ENCODE measurements at places on chromosomes 11 and 22.

GRCh38 chr11:587978-588380, 11.7 kb downstream of the PHRF1 start:
- DNase-seq = no peak

- DNase-seq = no peak
These were observed 6.1 kb downstream of the TMEM132A start for GRCh38 chr11:60930394-60930793.

DNA sequence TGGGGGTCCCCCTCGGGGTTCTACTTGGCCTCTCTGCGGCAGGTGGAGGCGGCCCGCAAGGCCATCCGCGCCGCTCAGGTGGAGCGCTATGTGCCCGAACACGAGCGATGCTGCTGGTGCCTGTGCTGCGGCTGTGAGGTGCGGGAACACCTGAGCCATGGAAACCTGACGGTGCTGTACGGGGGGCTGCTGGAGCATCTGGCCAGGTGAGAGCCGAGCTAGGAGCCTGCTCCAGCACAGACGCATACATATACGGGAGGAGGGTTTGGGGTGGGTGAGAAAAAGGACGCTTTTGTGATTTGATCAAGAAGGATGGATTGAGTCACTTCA, 415 bp downstream of the CENATAC start:
- DNase-seq = no peak

GRCh38 chr22:44898236-44898635, 111.6 kb downstream of the PHF21B start:
- DNase-seq = no peak

- DNase-seq = no peak
These were observed 28.2 kb upstream of the CCDC81 start for GRCh38 chr11:86346513-86346912.

GRCh38 chr11:57224537-57224936, 12.5 kb downstream of the APLNR start:
- no peak for DNase-seq

GRCh38 chr11:115504276-115505158, at the start of gene CADM1:
CADM1 (minus strand) TSS chr11:115504415.
- DNase-seq = peak; percentile 36

DNA sequence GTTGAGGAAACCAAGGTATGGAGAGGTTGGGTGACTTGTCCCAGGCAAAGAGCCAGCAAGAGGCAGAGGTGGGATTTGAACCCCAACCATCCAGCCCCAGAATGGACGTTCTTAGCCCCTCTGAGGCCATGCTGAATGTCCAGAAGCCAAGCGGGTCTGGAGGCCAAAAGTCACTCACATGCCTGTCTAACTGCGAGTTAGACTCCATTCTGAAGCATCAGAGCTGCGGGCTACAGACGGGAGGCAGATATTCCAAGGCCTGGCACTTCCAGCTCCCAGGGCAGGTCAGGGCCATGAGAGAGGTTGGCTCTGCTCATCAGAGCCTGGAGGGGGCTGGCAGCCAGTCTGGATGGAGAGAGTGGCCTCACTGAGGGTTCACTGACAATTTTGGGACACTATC, 616.5 kb downstream of the BRD1 start:
- DNase-seq = no peak

DNA sequence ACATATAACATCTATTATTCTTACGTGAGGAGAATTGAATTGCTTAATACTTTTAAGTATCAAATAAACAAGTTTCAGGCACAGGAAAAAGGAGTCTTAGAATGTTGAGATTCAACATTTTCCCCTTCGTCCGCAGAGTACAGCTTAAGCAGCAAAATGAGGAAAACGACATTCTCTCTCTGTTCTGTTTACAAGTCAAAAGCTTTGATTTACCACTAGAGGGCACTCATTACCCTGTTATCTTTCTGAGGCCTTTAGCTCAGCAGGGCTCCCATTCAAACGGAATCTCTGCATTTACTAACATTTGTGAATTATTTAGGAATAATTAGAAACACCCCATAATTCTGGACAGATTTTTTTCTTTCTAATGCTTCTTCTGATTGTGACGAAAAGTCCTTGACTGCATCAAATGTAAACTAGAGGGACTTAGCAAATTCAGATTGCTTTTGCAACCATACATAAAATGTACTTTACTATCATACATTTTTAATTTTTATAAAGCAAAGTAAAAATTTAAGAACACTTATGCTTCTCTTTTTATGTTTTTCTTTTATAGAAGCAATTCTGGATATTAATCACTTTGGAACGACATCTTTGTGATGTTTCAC, 75.0 kb downstream of the JRKL start:
- no peak for DNase-seq

DNA sequence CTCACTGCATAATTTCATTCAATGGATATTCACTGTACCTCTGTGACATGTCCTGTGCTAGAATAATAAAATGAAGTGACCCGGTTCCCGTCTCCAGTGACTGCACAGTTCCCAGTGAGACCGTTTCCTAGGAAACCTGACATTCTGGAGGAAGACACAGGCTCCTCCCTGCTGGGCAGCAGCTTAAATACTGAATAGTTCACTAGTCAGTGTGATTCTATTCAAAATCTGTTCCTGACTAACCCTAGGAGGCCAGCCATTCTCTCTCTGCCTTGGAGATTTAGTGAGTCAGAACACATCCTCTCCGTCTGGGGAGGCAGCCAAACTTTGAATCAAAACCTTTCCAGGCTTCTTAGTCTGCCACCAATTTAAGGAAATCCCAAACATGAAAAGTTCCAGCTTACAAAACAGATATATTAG, 11.3 kb downstream of the TRIM66 start:
- no peak for DNase-seq

GRCh38 chr22:44780876-44781449, 28.6 kb downstream of the ARHGAP8 start:
- no peak for DNase-seq

- DNase-seq = no peak
These were observed 80.1 kb upstream of the CD44 start for GRCh38 chr11:35058669-35059434.

- DNase-seq = no peak
These were observed 200.2 kb downstream of the BRD1 start for GRCh38 chr22:49627217-49628181.

DNA sequence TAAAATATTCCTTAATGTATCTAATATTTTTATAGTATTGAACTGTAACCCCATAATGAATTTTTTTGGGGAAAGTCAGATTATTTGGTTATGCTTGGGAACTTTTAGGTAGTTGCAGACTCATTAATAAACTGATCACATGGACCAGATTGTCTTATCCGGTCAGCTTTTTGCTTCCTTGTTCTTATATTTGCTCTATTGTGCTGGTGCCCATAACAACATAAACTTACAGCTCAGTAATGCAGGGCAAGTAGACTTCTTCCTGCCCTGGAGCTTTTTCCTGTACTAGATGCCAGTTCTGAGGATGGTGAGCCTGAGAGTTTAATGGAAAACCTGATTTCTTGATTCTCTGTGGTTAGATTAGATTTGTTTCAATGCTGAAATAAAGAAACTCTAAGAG, 53.2 kb downstream of the MTMR3 start:
- no peak for DNase-seq

- no peak for DNase-seq
These were observed 176.4 kb downstream of the FAM181B start for GRCh38 chr11:82557274-82557673.

DNA sequence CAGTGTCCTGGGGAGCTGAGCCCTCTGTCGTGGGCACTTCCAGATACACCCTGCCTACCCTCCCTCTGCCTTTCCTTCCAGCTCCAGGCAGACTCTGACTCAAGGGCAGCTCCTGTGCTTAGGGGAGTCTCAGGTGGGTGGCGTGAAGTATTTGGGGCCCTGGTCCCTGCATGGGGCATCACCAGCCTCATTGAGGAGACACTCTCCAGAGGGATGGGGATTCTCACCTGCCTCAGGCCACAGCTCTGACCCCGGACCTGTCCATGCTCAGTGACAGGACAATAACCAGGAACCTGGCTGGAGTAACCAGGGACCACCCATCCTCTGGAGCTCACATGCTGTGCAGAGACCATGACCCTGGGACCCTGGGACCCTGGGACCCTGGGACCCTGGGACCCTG, 41.2 kb downstream of the GGTLC2 start:
- no peak for DNase-seq

DNA sequence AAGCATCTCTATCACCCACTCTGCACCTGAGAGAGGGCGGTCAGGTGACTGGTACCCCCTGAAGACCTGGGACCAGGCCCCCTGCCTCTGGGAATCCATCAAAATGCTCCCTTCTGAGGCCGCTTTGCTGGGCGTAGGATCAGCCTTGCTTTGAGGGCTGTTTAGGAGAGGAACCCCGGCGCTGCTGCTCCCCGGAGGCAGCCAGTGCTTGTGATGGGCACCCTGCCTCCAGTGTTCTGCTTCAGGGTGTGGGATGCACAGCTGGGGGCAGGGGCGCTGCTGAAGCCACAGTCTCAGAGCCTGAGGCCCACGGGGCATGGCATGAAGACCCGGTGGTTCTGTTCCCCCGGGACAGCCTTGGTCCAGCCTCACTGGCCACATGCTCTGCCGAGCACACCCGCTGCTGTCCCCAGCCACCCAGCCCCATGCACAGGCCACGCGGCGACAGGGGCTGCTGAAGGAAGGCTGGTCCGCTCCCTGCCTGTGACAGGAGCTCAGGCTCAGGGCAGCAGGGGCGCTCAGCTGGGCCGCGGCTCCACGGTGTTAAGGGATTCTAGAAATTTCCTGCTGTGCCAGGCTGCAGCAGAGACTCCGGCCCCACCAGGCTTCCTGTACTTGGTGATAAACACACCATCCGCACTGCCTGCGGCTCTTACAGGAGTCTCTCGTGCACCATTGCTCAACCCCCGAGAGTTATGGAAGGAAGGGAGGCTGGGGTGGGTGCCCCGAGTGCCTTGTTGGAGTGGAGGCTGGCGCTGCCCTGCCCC, 91.0 kb downstream of the KCNQ1 start:
- no peak for DNase-seq

- DNase-seq = no peak
These were observed 66.6 kb downstream of the KCNC1 start for GRCh38 chr11:17801166-17801565.

DNA sequence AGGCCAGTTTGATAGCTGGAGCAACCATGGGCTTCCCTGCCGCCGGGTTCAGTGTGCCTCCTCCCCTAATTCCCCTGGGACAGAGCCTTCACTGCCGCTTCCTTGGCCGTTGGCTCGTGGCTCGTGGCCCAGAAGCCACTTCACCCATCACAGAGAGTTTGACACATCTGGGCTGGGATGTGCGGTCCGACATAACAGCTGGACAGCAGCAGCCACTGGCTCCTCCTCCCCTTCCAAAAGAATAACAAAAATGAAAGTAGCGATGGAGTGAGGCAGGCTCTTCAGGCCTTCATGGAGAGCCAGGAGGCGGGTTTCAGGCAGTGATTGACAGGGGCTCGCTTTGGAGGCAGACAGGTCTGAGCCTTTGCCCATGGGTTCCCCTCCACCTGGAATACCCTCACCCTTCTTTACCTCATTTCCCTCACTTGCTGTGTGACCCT, 8.2 kb downstream of the CREB3L1 start:
- DNase-seq = no peak

GRCh38 chr11:95715777-95716241, 73.8 kb downstream of the FAM76B start:
- peak; percentile 32 for DNase-seq

DNA sequence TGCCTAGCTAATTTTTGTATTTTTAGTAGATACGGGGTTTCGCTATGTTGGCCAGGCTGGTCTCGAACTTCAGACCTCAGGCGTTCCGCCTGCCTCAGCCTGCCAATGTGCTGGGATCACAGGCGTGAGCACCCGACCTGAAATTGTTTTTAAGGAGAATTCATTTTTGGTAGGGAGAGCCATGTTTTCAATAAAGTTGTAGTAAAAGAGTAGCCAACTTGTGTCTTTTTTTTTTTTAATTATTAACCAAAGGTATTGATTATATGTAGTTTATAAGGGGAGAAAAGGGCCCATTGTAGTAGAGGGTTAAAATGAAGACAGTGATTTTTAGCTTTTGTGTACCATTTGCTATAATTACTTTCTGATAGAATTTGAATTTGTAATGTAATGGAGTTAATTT, 31.6 kb upstream of the HSD17B12 start:
- no peak for DNase-seq

DNA sequence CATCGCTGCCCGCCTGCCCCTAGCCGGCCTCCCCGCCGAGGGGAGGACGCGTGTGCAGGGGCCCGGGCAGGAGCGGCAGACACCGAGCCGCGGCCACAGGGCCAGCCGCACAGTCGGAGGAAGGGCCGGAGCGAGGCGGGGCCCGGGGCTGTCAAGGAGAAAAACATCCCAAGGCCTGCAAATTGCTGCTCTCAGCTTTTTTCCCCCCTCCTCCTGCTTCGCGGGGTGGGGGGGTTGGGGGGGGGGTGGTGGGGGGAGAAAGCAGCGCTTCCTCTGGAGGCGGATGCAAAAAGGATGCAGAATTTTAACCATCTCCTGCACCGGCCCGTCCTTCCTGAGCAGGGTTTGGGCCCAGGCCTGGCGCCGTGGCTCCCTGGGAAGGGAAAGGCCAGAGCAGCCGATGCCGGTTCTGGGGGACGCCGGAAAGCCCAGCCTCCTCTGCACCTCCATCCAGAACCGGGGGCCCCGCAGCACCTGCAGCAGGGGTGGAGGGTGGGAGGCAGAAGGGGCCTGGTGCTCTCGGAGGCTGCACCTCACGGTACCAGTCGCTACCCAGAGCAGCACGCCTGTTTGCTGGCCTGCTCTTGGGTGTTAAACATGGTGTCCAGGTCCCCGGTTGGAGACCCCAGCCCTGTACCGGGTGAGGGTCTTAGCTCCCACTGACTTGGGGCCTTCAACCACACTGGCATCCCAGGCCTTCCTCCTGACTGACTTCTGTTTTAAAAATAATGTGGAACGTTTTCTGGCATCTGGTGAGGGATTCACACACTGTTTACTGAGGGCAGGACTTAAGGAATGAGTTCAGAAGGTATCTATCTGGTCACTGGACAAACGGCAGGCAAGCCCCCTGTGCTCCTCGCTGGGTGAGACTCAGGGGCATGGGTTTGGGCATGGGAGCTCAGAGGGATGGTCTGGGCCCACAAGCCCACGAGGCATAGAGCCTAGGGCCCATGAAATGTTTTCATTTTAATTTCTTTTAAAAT, 77.4 kb upstream of the WNT7B start:
- DNase-seq = no peak

- DNase-seq = no peak
These were observed 24.3 kb downstream of the FAM83F start for GRCh38 chr22:40019100-40019499.

GRCh38 chr11:65430406-65431217, 8.0 kb downstream of the NEAT1 start:
- no peak for DNase-seq

DNA sequence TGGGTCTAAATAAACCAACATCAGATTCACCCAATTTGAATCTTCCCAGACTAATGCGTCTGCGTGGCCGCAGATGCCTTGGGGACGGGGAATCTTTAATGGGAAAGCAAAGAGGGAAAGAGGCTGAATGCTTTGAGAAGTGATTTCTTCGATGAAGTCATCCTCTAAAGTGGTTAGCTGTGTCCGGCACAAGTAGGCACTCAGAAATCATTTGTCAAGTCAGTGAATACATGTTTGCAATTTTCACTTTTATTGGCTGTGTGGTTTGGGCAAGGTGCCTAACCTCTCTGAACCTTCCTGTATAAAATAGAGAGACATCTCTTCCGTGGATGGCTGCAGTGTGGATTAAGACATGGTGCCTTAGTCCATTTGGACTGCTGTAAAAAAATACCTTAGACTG, 19.7 kb upstream of the IFT27 start:
- DNase-seq = no peak
